ENCODE measurements at places on chromosomes 6 and 20.

GRCh38 chr6:53986721-53987521 lies 124.3 kb upstream of the MLIP start:
- DNase-seq: no peak

DNA sequence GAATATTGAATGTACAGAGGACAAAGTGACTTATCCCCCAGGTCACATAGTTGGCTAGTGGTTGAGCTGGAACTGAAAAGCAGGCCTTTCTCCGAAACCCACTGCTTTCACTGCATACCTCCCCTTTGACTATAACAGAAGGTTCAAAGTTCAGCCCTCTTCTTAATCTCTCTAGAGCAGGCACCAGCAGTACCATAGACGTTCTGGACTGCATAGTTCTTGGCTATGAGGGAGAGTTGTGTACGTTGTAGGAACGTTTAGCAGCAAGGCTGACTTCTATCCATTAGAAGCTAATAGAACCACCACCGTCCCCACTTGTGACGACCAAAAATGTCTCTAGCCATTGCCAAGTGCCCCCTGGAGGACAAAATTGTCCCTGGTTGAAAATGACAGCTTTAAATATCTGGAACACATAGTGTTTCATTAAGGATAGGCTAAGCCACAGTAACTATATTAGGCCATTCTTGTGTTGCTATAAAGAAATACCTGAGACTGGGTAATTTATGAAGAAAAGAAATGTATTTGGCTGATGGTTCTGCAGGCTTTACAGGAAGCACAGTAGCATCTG lies 123.8 kb upstream of the MTHFD1L start:
- DNase-seq: peak; percentile 72

GRCh38 chr6:52876056-52876787 lies 33.3 kb downstream of the GSTA3 start:
- no peak for DNase-seq

GRCh38 chr6:148405894-148406293 lies 63.3 kb downstream of the SASH1 start:
- DNase-seq: no peak

GRCh38 chr6:5471044-5471443 lies 209.7 kb downstream of the FARS2 start:
- peak; percentile 81 for DNase-seq

GRCh38 chr6:112571488-112572270 lies 224.5 kb downstream of the RFPL4B start:
- no peak for DNase-seq

DNA sequence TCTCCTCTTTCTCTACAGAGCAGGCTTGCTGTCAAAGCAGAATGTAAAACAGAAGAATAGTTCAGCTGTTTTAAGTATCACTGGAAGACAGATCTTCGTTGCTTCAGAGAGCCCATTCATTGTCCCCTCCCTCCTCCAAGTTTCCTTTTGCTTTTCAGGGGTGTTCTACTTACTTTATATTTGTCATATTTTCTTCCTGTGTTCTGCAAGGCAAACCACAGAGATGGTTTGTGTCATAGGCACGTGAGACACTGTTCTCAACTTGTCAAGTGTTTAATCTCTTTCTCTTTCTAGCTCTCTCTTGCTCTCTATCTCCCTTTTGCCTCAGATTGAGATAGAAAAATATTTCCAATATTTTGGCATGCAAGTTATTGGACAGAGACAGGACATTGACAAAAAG lies 228.9 kb upstream of the DEFB112 start:
- DNase-seq: no peak

DNA sequence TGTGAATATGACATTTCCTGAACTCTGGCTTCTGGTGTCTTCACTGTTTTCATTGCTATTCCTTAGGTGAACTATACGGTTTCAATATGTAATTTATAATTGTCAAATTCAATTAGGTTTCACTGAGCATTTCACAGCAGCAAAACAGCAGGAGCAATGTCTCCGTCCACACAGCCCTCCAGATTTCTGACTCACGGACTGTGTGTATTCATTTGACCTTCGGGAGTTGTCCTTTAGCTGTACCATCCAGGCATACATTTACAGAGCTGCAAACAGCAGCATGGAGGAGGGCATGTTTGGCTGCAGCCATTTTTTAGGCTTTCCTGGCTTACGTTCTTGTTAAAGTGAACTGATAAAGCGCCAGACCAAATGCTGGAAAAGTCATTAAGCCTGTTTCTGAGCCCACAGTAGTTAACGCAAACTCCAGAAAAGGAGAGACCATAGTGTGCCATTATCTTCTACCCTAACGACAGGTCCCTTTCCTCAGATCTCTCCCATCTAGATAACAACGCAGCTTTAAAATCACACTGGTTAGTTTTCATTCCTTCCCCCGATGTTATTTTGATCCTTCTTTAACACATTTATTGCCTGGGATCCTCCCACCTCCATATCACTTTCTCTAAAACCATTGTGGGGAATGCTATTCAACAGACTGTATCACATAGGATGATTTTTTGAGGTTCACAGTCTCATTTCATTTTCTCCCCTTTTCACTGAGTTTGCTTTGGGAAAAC lies 18.3 kb downstream of the FOXC1 start:
- DNase-seq: no peak

DNA sequence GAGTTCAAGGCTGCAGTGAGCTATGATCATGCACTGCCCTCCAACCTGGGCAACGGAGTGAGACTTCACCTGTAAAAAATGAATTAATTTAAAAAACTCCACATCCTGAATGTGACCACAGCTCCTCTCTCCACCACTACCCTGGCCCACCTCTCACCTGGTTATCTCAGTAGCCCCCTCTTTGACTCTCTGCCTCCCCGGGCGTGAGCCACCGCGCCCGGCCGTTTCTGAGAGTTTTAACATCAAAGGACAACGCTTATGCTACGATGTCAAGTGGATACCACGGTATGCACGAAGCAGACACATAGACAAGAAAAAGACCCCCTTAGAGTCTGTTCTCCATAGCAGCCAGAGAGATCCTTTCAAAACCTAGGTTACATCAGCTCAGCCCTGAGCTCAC lies 48.7 kb downstream of the FGD2 start:
- no peak for DNase-seq

- no peak for DNase-seq
Observed at GRCh38 chr6:134706806-134707205, 243.1 kb downstream of the ALDH8A1 start.

GRCh38 chr6:110878751-110879522 lies 4.4 kb downstream of the AMD1 start:
- peak; percentile 67 for DNase-seq

DNA sequence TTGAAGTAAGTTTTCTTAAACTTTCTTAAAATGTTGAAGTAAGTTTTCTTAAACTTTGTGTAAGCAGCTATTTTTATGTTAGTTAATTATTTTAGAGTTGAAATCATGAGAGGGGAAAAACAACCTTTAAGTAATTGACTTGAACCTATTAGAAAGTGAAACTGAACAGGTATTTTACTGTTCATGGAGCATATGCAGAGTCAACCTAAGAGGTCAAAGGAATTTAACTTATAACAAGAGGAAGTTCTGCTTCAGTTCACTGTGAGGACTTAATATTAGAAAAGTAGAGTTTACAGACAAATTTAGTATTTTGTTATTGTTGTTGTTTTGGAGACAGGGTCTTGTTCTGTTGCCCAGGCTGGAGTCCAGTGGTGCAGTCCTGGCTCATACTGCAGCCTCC lies 38.0 kb downstream of the CDYL start:
- DNase-seq: no peak

GRCh38 chr20:36606158-36607066 lies 833 bp downstream of the RAB5IF start:
- peak; percentile 42 for DNase-seq

DNA sequence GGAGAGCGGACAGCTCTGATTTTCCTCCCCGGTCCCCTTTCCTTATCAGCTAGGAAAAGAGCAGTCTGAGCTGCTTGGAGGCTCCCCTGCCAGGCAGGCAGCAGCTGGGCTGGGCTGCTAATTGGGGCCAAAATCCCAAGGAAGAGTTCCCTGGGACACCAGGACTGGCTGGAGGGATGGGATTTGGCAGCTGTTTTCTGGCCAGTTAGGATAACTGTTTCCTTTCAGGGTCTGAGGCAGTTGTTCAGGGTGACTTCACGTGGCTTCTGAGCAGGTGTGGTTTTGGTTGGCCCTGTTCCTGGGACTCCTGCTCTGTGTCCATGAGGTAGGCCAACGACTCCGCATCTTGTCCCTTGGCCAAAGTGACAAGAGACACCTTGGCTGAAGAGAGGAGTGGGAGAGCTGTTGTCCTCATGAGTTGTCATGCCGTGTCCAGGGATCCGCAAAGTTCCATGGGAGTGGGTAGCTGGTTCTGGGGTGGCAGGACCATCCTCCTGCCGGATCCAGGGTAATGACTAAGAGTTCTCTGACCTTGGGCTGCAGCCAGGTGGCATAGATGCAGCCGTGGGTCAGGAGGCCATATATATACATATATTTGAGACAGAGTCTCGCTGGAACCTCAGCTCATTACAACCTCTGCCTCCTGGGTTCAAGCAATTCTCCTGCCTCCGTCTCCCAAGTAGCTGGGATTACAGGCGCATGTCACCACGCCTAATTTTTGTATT lies 21.2 kb downstream of the MRPS18A start:
- DNase-seq: no peak
